ENCODE measurements at places on chromosomes 5 and 9.

DNA sequence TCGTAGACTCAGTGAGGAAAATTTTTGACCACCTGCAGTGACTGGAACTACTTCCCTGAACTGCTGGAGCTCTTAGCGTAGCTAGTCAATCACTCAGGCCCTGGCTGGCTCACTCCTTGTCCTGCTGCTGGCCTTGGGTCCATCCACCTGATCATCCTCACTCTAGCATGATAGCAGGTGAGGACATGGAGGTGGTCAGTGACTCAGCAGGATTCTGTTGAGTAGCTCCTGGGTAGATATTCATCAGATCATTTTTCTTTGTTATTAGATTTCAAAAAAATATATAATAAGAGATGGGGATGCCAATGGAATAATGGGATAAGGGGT lies 25.0 kb upstream of the SEMA4D start:
- no peak for DNase-seq

- DNase-seq = no peak
These were observed 314.5 kb downstream of the ADGRV1 start for GRCh38 chr5:90873033-90873517.

DNA sequence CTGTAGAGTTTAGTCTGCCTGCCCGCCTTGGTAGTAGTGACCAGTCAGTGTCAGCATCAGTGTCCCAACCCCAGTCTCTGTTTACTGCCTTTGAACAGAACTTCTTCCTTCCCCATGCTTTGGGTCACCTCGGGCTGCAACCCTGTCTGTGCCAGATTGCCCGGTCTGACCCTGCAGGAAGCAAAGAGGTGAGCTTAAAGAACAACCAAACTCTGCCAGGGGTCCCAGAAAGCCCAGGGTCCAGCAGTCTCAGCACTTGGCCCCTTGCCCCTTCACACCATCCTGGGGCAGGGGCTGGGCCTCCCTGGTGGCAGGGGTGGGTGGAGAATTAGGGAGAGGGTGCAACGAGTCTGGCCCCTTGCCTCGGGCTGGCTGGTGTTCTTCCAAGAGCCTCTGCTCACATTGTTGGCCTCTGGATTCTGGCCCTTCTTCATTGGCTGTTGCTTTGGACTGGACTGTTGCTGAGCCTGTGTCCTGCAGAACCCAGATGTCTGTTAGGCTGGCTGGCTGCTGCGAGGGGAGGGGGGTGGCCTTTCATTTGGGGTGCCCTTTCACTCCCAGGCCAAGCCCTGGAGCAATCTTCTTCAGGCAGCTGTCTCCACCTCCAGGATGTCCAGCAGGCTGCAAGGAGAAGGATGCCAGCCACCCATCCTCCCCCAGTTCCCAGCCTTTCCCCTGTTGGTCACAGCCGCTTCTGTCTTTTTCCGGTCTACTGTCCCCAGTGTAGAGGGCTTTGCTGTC lies 51.2 kb downstream of the SAR1B start:
- DNase-seq = no peak

- DNase-seq = no peak
These were observed 259.8 kb downstream of the ANXA1 start for GRCh38 chr9:73411494-73411893.

DNA sequence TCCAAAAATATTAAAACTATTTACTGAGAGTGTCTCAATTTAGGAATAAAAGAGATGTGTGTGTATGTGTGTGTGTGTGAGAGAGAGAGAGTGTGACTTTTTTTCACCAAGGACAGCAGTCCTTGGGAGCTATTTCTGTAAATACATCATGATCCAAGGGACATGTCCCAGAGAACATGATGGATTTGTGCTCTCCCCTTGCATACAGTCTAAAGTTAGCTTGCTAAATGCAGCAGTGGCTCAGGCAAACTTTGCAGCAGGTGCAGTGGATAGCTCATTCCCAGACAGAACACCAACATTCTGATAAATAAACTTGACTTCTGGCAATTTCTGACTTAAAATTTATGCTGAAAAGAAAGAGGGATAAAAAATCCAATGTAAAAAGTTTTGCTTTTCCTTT lies 55.4 kb upstream of the SGCD start:
- DNase-seq = no peak

DNA sequence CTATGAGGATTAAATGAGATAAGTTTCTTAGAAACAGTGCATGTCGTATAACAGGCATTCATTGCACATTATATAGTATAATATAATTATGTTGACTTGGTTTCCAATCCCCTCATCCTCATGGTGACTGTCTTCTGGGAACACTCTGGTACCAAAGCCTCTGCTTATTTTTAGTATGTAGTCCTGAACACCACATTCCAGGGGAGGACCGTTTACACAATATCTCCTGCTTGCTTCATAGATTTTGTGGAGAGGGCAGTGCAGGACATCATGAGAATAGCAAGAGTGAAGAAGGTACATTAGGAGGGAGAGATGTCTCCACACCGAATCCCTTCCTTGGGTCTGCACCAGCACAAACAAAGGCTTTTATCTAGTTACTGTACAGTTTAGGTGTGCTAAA lies 20.5 kb upstream of the BHMT start:
- no peak for DNase-seq

GRCh38 chr5:53323511-53323910 lies 156.9 kb upstream of the FST start:
- DNase-seq = peak; percentile 99

DNA sequence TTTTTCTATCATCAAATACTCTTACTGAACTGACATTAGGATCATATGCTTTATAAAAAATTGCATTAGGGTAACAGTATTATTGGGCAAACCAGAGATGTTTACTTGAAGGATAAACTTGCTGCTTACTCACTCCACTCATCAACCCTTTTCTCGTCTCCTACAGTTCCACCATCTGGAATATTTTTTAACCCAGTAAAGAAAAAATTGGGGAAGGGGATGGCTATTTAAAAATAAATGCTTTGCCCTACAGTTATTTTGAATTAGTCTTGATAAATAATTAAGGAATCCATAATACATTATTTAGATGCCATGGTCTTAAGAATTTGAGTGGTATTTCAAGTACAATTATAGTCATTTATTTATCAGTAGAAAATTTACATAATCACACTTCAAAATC lies 225.8 kb downstream of the MEF2C start:
- DNase-seq = no peak

DNA sequence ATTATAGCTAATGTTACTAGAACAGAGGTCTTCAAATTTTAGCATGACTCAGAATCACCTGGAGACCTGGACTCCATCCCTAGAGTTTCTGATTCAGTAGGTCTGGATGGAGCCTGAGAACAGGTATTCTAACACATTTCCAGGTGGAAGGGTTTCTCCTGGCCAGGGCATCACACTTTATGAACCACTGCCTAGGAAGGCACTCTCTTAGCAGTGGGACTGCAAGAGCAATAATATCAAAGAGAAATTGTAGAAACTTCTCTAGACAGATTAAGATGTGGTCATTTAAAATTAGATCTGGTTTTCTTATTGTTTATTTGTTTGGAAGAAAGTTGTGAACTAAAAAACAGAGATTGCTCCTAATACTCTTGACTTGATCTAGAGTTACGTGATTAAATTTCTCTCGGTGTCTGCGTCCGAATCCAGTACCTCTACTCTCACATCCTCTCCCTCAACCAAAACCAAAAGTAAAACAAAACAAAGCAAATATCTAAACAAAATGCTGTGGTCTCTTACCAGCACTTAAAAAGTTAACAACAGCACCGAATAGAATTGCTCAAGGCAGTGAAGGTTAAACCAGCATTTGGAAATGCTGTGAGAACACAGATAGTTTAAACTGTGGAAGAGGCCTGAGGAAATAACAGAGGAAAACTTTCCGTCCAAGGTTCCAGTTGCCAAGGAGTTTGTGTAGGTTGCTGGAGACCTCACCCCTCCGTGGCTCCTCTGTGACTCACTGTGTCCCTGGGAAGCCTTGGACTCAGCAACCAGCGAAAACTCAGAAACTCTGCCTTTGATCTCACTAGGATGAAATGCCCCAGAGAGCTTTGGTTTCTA lies 193.4 kb downstream of the ARRDC3 start:
- DNase-seq = peak; percentile 29

DNA sequence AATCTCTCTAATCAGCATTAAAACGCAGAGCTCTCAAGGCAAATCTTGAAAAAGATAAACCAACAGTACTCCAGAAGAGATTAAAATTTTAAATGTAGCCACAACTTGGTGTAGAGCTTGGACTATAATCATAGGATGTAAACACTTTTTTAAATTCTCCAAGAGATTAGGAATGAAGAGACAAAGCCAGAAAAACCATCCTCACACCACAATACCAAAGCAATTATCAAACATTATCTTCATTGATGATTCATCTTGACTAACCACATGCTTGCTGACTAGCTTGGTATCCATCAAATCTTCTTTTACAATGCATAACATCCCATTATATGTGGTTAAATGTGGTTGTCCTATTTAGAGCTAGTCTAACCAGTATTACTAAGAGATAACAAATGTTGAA lies 815.1 kb downstream of the TLE1 start:
- peak; percentile 71 for DNase-seq

GRCh38 chr5:72234265-72234700 lies 85.8 kb downstream of the MRPS27 start:
- peak; percentile 94 for DNase-seq

DNA sequence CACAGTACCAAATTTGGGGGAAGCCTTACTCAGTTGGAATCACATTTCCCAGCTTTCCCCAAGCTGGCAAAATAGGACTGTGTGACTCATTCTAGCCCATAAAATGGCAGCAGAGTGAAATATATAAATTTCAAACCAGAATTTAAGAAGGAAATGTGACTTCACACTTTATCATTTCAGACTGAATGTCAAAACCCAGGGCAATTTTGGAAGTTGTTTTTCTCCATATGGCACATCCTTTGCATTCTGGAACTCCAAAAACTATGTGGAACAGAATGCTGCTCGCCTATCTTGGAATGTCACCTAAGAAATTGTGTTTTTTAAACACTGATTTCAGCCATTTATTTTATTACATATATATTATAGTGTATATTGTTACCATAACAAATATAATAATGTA lies 424.7 kb upstream of the ST8SIA4 start:
- DNase-seq = no peak

Measured in bronchial epithelial cell (primary cell).